ENCODE measurements at places on chromosomes 1 and 21.

- no peak for DNase-seq
Observed at GRCh38 chr1:34928066-34928696, 1.3 kb downstream of the DLGAP3 start.

DNA sequence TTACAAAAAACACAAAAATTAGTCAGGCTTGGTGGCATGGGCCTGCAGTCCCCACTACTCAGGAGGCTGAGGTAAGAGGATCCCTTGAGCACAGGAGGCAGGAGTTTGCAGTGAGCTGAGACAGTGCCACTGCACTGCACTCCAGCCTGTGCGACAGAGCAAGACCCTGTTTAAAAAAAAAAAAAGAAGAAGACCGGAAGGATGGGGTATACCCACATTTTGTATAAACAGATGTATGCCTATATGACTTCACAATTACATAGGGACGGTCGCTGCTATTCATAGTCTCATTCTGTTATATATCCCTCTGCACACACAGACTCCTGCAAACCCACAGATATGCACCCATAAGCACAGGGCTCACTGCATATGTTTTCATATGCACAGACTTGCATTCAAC lies 12.7 kb downstream of the LCK start:
- no peak for DNase-seq

- no peak for DNase-seq
Observed at GRCh38 chr1:214012418-214012817, 24.6 kb downstream of the PROX1 start.

- no peak for DNase-seq
Observed at GRCh38 chr1:22529901-22530621, 33.2 kb upstream of the EPHA8 start.

GRCh38 chr1:163055005-163055404 lies 14.2 kb upstream of the RGS4 start:
- no peak for DNase-seq

GRCh38 chr1:194809665-194810064 lies 1623.3 kb upstream of the B3GALT2 start:
- no peak for DNase-seq

DNA sequence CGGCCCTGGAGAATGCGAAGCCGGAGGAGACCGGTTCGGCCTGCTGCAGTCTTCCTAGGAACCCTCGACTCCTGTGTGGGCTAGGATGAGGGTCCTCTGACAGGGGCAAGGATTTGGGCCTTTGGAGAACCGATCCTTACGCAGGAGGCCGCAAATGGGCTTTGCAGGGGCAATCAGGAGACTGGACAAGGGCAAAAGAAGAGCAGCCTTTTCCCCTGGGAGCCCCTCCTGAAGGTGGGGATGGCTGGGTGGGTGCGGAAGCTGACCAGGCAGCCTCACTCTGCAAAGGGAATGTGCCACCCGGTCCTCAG lies 111.7 kb downstream of the NAV1 start:
- DNase-seq: no peak

DNA sequence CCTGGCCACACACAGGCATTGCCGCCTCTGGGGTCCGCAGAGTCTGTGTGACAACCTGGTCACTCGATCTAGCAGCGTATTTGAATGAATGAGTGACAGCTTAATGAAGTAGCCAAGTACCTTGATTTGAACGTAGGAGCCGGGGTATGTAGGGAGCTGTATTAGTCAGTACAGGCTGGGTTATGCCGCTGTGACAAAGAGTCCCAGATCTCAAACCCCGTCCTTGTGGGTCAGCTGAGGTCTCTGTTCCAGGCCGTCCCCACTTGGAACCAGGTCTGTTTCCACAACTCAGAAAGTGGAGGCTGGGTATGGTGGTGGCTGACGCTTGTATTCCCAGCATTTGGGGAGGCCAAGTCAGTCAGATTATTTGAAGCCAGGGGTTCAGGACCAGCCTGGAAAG lies 20.0 kb downstream of the ATAD3B start:
- DNase-seq: no peak

GRCh38 chr1:179770887-179771502 lies 27.9 kb downstream of the FAM163A start:
- DNase-seq: no peak

DNA sequence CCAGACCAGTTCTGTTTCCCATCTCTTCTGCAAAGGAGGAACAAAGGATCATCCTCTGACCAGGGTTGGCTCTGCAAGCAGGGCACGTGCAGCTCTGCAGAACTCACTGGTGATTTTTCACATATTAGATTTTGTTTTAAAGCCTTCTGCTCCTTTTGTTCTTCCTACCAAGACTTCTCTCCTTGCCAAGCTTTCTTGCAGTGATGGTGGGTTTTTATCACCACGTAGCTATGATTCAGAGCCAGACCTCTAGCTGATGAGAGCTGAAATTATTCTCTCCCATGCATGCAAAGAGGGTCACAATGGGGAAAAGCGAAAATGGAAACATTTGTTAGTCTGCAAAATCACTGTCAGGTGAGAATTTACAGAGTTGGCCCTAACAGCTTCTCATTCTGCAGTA lies 225.2 kb downstream of the KCNH1 start:
- no peak for DNase-seq

GRCh38 chr1:38123356-38124135 lies 77.0 kb upstream of the POU3F1 start:
- DNase-seq: no peak

DNA sequence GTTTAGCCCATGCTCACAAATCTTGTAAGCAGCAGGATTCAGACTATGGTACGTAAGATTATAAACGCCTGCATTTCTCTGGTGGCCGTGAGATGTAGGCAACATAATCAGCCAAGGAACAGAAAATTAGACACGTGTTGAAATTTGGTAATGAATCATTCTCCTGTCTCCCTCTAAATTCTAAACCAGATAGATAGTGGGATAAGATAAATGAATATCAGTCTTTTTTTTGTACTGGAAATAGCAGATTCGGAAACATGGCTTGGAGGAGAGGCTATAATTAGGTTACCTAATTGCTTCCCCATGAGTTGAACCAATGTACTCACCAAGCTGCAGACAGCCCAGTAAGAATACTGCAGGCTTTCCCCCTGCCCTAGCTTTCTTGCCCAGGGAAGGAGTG lies 172.3 kb downstream of the TGFB2 start:
- no peak for DNase-seq

DNA sequence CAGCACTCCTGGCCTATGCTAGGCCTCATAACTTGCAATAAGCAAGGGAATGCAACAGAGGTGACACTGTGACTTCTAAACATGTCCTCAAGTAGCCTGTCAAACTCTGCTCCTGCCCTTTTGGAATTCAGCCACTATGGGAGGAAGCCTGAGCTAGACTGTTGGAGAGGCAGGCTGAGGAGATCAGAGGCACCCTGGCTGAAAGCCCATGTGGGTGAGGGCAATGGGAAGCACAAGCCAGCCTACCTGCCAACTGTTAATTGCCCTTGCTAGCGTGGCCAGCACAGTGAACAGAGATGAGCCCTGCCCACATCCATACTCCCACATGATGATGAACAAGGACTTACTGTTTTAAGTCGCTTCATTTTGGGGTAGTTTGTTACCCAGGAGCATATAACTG lies 17.7 kb downstream of the GNB1 start:
- no peak for DNase-seq

DNA sequence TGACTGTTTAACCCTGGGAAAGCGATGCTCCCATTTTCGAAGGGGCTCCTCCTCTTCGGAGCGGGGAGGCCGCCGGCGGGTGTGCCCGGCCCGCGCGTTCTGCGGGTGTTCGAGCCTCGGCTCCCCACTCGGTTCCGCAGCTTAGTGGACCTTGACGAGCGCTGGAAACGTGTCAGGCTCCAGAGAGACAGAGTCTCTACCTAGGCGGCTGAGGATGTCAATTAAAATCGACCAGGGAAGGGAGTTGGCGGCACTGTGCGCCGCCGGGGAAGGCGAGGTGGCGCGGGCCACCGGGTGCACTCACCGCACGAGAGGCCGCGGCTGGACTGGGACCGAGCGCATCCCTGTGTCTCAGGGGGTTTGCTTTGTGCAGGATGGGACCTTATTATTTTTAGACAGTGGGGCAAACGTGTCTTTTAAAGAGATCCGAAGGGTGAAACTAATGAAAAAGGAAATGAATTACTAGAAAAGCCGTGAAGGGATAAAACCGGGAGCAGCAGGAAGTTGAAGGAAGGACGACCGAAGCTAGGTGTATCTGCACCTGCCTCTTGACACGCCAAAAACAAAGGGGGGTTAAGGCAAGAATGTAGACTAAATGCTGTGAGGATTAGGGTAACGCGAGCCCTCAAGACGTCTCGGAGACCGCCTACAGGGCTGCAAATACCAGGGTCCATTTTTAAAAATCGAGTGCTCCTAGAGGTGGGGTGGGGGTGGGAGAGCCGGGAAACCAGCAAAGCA lies 5.6 kb downstream of the LHX4 start:
- DNase-seq: no peak

- DNase-seq: no peak
Observed at GRCh38 chr1:203626910-203627246, 246 bp downstream of the ATP2B4 start.

GRCh38 chr1:198176179-198176578 lies 19.4 kb downstream of the NEK7 start:
- no peak for DNase-seq

DNA sequence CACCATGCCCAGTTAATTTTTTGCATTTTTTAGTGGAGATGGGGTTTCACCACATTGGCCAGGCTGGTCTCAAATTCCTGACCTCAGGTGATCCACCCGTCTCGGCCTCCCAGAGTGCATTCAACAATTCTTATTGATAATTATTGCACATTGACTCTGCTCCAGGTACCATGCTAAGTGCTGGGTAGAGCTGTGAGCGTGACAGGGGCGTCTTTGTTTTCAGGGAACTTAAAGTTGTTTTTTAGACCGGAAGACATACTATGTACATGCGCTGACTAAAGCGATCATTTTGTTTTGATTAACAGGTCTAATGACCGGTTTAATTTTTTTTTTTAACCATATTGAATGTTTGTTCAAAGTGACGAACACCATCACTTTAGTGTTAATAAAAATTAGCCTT lies 4.0 kb downstream of the CD247 start:
- no peak for DNase-seq

- no peak for DNase-seq
Observed at GRCh38 chr1:177600936-177601335, 368.9 kb downstream of the SEC16B start.

GRCh38 chr1:245160741-245161400 lies 6.1 kb downstream of the KIF26B start:
- DNase-seq: peak; percentile 79

- no peak for DNase-seq
Observed at GRCh38 chr1:34178072-34178471, 1.4 kb downstream of the C1orf94 start.

DNA sequence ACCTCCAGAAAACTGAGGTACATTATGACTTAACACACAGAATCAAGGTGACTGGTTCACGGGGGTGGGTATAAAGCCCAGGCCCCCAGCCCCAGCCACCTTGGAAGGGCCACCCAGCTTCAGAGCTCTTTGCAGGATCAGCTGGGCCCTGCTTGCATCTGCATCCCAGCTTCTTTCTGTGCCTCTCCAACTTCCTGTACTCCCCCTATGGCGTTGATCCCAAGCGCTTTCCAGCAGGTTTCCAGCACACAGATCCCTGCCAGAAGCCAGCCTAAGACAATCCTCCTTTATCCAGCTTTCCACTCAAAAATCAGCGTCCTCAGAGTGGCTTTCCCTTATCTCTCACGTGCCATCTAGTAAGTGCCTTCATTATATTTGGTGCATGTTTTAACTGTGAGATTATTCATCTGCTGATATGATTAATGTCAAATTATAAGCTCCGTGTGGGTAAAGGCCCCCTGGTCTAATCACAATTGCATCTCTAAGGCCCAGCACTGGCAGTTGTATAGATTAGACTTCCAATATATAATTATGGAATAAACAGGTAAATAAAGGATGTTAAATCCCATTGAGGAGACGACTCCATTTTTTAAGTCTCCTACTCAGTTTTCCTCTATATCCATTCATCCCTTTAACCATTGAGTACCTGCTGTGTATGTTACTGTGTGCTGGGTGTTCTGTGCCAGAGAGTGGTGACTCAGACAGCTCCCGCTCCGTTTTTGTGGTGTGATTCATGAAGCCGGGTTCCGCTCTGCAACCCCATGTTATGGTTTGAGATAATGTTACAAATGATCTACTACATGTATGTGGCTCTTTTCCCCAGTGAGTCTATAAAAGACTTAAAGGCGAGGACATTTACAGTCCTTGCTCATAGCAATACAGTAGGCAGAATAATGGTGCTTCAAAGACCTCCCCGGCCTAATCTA lies 387.6 kb downstream of the PCP4 start:
- DNase-seq: no peak

GRCh38 chr1:204232526-204232925 lies 18.7 kb upstream of the GOLT1A start:
- no peak for DNase-seq

DNA sequence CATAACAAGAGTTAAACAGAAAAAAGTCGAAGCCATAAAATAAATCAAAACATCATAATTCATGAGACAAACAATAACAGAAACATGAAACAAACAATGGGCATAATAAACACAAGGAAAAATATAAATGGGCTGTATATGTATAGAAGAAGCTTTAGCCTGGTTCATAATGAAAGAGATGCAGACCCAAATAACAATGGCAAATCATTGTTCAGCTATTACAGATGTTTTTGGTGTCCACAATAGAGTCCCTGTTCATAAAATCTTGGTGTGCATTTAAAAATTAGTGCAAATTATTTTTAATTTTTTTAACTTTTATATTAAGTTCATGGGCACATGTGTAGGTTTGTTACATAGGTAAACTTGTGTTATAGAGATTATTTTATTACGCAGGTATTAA lies 1185.9 kb upstream of the B3GALT2 start:
- DNase-seq: no peak

DNA sequence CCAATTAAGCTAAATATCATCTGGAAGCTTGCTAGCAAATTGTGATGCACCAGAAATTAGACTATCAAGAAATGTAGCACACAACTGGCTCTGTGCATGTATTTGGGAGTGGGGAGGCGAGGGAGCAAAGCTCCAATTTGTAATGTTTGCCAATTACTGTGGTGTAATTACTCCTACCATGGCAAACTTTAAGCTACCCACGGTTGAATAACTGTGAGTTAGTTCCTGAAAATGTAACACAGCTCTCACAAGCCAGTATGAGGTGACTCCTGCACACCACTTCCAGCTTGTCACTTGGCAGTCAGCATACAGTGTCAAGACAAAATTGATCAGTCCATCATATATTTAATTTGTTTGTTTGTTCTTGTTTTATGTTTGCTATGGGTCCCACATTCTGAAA lies 141.2 kb downstream of the TM2D1 start:
- DNase-seq: no peak

DNA sequence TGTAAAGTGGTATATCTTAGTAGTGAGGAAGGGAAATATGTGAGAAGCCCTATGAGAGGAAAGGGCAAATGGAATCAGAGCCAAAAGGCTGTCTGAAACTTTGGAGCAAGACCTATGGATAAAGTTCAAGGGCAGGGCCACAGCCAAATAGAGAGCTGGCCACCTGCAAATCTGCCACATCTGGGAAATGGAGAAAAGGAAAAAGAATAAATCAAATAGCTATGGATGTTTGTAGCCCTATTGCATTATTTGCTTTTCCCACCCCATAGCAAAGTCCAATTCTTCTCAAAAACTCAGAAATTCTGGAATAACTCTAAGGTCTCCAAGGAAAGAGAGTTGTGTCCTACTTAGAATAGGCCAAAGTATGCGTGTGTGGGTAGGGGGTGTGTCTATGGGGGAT lies 4.0 kb upstream of the HLX start:
- DNase-seq: no peak

Measured in retinal pigment epithelial cell (primary cell).